ENCODE measurements at places on chromosomes 5 and 9. TPM values are rescaled to one million over a fixed set of nuclear protein-coding genes. Genes with fewer than 3 reads are reported as not detected.

DNA sequence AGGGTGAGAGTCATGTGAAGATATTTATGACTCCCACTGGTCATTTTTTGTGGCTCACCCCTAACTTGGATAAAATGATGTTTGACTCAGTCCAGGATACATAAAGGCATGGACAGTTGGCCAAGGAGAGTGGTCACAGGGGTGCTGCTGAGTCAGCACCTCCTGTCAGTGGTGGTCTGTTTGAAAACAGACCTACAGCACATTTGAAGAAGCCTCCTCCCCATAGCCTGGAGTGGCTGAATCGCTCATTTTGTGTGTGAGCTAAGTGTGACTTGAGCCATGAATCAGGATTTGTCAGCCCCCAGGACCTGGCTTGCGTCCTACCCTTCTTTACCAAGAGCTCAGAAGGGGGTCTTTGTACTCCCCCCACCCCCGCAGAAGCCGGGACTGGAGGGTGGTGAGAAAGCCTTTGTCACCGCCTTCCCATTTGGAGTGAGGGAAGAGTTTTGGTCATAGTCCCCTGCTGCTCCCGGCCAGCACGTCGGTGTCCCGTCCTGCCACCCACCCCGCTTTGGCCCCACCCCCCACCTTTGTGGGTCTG lies 35.6 kb downstream of the TRIO start:
- DNase-seq = no peak

DNA sequence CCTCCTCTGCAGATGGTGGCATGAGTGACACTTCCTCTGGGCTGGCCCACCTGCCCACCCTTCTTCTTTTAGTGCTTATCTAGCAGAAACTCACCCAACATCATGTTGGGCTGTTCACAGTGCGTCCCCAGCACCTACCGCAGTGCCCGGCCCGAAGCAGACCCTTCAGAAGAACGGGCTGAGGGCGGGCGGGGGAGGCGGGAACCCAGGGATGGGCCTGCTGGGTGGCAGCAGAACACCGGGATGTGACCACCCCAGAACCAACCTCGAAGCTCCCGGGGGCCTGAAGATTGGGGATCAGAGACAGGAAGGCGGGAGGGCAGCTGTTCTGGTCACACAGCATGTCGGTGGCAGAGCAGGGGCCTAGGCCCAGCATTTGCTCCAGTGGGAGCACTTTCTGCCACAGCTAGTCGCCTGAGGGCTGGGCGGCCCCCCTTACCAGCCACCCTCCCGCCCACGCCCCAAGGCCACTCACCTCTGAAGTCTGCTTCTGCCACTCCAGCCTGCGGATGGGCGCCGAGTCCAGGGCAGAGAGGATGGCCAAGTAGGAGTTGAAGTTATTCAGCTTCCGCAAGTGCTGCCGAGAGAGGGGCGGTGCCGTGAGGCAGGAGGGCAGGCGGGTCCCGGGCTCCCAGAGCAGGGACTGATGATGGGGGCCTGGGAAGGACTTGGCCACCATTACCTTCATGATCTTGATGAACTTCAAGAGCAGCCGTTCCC lies 38.7 kb downstream of the PRRT1B start:
- DNase-seq = no peak

GRCh38 chr9:114631166-114631565 lies 20.1 kb downstream of the TMEM268 start:
- no peak for DNase-seq

DNA sequence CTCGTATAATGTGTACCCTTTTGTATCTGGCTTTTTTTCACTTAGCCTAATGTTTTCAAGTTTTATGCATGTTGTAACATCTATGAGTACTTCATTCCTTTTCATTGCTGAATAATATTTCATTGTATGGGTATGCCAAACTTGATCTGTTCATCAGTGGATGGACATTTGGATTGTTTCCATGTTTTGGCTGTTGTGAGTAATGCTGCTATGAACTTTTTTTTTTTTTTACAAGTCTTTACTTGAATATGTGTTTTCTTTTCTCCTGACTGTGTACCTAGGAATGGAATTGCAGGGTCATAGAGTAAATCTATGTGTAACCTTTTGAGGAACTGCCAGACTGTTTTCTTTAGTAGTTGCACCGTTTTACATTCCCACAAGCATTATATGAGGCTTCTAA lies 52.4 kb downstream of the MTREX start:
- DNase-seq = no peak

- no peak for DNase-seq
These were observed 661 bp downstream of the NSMF start for GRCh38 chr9:137458194-137459151.

DNA sequence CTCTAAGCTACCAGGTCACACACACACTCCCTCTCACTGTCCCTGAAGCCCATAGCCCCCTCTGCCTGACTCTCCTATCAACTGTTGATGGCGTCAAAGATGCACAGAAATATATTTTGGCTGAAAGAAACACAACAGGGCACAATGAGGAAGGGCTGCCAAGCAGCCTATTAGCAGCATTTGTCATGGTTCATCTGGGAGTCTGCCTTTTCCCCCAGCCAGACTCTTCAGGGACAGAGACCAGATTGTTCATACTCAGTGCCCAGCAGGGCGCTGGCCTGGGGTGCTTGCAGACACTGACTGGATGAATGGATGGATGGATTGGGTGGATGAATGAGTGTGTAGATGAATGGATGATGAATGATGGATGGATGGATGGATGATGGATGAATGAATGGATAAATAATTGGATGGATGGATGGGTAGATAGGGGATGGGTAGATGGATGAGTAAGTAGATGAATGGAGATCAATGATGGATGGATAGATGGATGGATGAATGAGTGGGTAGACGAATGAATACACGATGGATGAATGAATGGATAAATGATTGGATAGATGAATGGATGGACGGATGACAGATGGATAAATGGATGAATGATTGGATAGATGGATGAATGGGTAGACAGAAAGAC lies 90.5 kb downstream of the ADAMTS2 start:
- DNase-seq = no peak

GRCh38 chr5:95531491-95531890 lies 23.3 kb downstream of the SKIC3 start:
- DNase-seq = no peak

DNA sequence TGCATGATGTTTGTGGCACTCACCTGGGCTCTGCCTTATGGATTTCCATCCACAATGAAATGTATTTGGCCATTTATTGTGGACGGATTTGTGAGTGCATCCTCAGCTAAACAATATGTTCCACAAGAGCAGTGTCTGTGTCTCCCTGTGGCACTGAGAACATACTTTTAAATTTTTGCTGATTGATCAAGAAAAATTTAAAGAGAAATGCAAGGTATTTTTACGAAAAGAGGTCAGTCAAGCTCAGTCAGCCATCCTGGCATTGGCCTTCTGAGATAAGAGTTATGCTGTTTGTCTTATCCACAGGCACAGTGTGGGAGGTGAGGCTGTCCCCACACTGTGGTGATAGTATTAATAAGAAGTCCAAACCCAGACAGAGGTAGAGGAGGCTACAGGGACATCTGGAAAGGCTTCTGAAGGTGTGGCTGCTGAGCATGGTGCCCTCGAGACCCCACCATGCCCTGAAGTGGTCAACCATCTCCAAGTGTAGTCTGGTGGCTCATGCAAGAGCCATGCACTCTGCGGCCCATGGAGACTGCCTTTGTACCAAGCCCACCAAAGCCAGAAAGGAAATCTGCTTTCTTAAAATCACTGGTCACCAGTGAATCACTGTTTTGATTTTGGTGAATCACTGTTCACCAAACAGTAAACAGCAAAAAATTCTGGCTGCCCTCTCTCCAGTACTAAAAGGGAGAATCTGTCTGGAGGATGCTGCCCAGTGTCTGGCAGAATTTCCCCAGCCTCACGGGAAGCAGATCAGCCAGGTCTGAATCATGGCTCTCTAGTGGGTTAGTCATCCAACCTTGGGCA lies 28.8 kb downstream of the SPOCK1 start:
- DNase-seq = no peak

DNA sequence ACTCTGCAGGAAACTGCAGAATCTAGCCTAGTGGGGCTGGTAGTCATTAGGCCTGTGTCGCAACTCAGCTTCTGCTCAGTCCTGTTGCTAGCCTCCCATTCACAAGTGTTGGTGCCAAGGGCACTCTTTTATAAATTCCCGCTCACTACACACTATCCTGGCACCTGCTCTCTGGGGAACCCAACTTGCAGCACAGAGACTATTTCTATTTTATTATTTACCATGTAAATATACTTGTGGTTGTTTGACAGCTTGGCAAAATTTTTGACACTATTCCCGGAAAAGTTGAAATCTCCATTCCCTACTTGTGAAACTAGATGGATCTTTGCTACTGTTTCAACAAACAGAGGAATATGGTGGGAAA lies 20.4 kb upstream of the SMC2 start:
- no peak for DNase-seq

DNA sequence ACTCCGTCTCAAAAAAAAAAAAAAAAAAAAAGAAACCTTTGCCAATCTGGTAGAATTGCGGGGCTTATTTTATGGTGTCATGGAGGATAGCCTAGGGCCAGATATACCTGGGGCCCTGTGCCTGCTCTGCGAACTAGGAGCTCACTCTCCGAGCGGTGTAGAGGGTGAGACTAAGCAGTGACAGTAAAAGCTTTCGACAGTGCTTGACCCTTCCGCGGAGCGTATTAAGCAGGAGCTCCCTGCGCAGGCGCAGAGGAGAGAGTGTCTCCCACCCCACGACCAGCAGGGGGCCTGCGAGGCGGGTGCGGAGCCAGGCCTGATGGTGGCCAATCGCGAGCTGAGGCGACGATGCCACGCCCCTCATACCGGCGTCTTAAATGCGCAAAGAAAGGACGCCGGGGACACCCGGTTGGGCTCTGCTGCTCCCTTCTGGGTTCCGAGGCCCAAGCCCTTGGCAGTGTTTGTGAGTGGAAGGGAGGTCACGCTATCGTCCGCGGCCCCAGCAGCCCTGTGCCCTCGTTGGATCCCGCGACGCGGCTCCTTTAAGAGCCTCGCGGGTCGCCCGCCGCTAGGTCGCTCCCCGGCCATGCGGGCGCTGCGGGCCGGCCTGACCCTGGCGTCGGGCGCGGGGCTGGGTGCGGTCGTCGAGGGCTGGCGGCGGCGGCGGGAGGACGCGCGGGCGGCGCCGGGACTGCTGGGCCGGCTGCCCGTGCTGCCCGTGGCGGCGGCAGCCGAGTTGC lies at the start of gene ENDOG:
Gene ENDOG (plus strand): TSS at position 402 of the 740 bp plus-strand sequence. CDS start 185 bp downstream, at position 587.
- peak; percentile 89 for DNase-seq

- no peak for DNase-seq
These were observed 6.4 kb upstream of the DAB2IP start for GRCh38 chr9:121645003-121645402.

- no peak for DNase-seq
These were observed 198.6 kb upstream of the SH3GL2 start for GRCh38 chr9:17380126-17380861.

GRCh38 chr5:132055808-132056609 lies 4.4 kb upstream of the IL3 start:
- peak; percentile 14 for DNase-seq

- no peak for DNase-seq
These were observed 102.9 kb upstream of the SHB start for GRCh38 chr9:38171926-38172325.

DNA sequence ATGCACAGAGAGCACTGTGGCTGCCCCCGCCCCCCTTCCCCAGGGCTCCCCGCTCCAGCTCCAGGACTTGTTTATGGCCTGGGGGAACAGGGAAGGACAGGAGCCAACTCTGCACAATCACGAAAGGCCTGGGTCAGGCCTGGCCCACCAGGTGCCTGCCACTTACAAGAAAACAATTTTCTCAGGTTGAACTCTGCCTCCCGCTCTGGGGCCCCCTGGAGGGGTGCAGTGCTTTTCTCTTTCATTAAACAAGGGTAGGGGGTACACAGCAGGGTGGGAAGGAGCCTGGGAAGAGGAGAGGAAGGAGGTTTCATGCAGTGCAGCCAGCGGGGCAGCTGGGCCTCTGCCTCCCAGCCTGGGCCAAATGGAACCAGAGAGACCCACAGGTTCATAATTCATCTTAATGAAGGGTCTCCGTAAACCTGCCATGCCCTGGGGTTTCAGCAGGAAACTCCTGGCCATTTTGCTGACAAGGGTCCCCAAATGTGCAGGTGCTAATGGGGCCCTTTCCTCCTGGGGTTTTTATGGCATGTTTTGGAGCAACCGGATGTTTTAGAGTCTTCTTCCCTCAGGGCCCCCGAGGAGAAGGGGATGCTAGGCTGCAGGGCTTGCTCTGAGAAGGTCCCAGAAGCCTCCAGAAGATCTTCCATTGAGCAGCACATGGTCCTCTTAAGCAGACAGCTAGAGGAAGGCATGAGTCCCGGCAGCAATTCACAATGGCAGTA lies 219.8 kb downstream of the SLIT3 start:
- DNase-seq = no peak

DNA sequence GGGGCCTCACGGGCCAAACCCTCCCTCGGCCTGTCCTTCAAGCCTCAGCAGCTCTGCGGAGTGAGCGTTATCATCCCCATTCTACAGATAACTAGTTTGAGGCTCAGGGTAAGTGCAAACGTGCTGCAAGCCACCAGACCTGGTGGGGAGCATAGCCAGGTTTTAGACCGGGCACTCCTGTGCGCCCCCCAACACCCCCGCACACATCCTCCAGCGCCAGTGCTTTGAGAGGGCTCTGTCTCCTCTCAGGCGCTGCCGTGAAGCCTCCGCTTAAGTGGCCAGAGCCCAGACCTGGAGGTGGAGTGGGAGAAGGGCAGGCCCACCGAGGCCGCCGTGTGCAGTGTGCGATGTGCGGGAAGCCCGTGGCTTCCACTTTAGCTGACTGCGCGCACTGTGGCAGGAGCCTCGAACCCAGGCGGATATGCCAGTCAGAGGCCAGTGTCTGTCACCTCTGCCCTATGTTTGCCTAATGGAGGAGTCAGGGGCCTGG lies 1.6 kb upstream of the MGAT1 start:
- DNase-seq = peak; percentile 6

DNA sequence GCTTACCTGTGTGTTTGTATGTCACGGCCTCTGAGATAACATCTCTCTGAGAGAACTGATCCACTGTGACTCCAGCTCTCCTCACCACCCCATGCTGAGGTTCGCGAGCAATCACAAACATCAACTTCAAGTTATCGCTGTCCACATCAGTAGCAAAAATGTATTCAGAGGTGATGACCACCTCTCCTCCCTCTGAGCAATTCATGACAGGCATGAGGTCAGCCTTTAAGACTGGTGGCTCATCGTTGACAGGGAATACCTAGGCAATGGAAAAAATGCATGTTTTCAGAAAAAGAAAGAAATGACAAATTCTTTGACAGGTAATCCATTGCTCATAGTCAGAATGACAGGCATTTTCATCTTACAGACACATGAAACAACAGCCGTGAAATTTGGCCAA lies 90.3 kb upstream of the CER1 start:
- DNase-seq = no peak

The PIP5KL1 gene
- 0.82 TPM for total RNA-seq

The PLEKHG4B gene
- 0.60 TPM for total RNA-seq

The SLC6A7 gene
- total RNA-seq = not detected

The SLC34A3 gene
- not detected for total RNA-seq

The CAVIN4 gene
- total RNA-seq = 0.31 TPM

The QRFP gene
- not detected for total RNA-seq

The SMIM33 gene
- not detected for total RNA-seq

The ADGRD2 gene
- total RNA-seq = not detected

The SLC1A3 gene
- total RNA-seq = 157 TPM

The ZFP37 gene
- total RNA-seq = 2.5 TPM

The ADAMTS13 gene
- 3.0 TPM for total RNA-seq

Measured in omental fat pad (tissue), 4 donors.